CD4-positive, alpha-beta T cell treated with Interleukin-6 for 4 hours (primary cell): ENCODE measurements at places on chromosomes 5 and 9.
A peak's percentile ranks its signal among the peaks of the same experiment; 100 is the strongest.

DNA sequence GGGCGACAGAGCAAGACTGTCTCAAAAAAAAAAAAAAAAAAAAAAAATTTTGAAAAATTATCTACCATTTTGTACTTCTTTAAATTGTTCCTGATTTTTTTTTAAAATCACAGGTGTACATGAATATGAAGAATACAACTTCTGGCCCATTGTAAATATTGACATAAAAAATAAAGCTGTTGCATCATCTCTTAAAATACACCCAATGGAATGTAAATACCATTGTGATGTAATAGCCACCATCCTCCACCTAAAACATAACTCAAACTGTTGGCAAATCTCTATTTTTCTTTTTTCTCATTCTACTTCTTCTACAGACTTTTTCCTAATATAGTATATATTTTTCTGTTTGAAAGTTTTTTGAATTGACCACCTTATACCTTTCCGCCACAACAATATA lies 61.0 kb upstream of the TEX48 start:
- no peak for DNase-seq

DNA sequence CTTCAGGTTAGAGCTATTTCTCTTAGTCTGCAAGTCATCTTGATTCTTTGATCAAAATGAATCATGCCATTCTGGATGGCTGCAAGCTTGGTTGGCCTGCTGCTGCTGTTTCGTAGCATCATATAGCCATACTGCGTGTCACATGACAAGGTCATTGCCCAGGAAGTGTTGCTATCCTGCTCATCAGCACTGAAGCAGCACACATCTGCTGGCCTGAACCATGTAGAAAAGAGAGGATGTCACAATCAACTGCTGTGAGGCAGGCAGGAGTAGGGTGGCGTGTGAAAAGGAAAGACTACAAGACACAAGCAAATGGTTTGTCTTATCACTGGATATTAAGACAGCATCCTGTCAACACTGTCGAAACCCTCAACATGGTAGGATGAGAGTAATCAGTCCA lies 376.7 kb upstream of the RORB start:
- DNase-seq: no peak

DNA sequence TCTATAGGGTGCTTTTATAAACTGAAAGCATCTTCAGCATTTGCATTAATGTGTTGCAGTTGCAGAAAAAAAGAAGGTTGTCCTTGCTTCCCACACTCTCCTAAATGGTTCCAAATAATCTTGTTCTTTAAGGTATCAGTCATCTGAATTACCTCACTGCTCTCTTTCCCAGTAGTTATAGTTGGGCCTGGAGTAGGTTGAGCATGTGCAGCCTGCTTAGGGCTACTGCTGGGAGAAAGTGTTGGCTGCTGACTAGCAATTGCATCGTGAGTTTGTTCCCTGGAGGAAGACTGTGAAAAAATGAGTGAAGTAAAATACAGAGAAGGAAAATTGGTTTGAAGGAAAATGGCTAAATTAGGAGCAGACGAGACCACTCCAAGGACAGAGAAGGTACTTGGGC lies 74.5 kb downstream of the PRR16 start:
- no peak for DNase-seq

- DNase-seq: no peak
Observed at GRCh38 chr9:87673446-87674120, 52.3 kb upstream of the CTSL start.

DNA sequence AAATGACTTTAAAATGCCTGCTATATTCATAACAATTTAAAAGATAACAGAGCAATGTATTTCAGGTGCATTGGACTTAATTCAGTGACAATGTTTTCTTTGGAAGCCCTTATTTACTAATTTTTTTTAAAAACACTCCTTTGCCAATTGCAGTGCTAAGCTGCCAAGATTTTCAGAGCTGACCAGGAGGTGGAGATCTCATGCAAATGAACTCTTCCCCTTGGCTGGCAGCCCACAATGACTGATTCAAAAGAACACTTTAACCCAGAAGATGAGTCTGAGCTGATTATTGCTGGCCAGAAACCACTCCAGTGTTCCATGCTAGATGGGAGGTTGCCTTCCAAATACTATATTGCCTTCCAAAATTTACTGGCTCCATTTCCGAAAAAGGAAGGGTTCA lies 128.3 kb upstream of the CCNH start:
- DNase-seq: no peak

GRCh38 chr9:76003041-76003440 lies 112.6 kb downstream of the PCSK5 start:
- no peak for DNase-seq

DNA sequence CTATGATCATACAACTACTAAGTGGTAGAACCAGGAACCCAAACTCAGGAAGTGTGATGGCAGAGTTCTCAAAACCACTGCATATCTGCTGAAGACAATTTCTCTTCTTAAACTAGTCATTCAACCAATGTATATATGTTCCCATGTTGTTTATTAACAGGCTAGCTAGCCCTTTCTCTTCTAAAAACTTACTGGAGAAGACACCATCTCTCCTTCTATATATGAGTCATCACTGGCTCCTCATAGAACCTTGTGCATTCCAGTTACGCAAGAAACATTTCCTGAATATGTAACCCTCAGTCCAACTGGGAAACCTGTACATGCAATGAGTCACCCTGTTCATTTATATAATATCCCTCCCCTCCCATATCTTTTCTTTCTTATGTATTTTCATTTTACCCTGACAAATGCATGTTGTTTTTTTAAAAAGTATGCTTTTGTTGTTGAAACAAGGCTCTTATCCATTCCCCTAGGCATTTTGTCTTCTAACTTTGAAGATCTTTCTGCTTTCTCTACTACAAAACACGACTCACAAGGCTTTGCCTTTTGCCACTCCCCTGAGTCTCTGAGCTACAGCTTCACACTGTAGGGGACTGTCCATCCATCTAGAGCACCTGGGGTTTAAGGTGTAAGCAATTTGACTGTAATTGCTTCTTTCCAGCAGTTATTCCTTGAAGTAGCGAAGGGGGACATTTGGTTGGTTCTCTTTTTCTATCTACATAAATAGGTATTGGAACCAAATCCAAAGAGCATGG lies 119.5 kb downstream of the ANXA1 start:
- DNase-seq: no peak

GRCh38 chr5:28156981-28157380 lies 1118.6 kb upstream of the CDH9 start:
- no peak for DNase-seq

DNA sequence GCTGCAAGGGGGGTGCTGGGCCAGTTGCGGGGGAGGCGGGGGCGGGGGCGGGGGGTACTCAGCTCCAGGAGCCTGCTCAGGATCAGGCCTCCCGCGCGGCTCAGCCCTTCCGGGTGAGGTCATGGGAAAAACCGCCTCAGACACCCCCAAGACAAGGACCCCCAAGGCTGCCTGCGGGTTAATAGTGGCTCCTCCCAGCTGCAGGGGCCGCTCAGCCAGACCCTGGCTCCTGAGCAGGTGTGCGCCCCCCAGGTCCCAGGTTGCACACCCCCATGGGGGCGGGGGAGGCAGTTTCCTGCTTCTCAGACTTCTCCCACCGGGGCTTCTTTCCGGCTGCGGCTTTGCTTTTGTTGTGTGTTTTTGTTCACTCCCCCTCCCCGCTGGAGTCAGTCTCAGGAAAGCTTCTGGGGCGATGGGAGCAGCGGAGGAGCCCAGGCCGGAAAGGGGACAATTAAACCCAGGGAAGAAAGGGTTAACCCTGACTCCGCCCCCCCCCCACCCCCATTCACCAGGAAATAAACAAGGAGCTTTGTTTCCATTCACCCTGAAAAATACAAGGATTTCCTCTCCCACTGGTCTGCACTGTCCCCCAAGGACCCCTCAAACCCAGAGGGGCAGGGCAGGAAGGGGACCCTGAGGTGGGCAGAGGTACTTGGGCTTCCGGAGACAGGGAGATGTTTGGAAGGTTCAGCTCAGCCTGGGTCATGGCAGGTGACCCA lies 42.3 kb upstream of the NOTCH1 start:
- peak; percentile 49 for DNase-seq

- no peak for DNase-seq
Observed at GRCh38 chr9:95311961-95312360, 5.5 kb downstream of the FANCC start.

GRCh38 chr5:124871303-124871702 lies 124.9 kb upstream of the ZNF608 start:
- DNase-seq: no peak

DNA sequence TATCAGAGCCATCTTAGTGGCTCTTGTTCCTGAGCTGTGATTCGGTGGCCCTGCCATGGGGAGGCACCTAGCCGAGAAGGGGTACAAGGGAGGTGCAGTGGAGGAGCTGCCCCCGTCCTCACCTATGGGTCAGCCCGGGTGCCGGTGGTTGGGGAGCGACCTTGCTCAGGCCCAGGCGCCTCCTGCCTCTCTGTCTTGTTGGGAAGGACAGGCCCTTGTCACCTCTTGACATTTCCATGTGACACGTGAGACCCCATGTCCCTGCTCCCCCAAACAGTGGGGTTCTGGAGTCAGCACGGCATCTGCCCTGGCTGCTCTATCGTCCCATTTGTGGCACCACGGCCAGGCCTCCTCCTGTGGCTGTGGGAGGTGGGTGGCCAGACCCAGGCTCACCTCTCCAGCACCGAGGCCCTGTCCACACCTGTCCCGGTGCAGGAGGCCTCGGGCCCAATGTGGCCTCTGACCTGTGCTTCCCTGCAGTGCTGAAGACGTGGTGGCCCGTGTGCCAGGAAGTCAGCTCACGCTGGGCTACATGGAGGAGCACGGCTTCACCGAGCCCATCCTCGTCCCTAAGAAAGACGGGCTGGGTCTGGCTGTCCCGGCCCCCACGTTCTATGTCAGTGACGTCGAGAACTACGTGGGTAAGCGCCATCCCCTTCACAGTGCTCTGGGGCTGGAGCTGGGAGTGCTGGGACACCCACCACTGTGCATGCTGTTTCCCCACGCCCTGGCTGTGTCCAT lies 68.9 kb downstream of the PHF2 start:
- no peak for DNase-seq
